ENCODE measurements at places on chromosomes 3 and 15.

- no peak for DNase-seq
Measured at GRCh38 chr15:56760186-56760585, 26.9 kb upstream of the ZNF280D start.

GRCh38 chr3:128232376-128233178, 79.3 kb downstream of the EEFSEC start:
- DNase-seq = no peak

DNA sequence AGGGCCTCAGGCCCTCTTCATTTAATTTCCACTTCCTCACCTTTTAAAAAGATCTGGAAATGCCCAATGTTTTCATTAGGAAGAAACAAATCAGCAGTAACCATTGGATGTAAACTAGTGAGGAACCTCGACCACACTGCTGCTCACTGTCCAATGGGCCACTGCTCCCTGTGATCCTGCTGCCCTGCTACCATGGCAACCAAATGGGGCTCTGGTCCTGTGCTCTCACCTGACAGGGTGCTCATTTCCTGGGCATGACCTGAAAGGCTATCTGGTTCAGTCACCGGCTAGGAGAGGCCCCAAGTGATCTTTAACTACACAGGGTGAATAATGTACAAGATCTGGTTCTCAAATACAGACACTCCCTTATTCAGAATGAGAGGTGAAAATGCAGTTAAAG, 54.6 kb downstream of the ARHGEF3 start:
- peak; percentile 15 for DNase-seq

- no peak for DNase-seq
Measured at GRCh38 chr3:78434801-78435200, 1333.0 kb downstream of the ROBO1 start.

DNA sequence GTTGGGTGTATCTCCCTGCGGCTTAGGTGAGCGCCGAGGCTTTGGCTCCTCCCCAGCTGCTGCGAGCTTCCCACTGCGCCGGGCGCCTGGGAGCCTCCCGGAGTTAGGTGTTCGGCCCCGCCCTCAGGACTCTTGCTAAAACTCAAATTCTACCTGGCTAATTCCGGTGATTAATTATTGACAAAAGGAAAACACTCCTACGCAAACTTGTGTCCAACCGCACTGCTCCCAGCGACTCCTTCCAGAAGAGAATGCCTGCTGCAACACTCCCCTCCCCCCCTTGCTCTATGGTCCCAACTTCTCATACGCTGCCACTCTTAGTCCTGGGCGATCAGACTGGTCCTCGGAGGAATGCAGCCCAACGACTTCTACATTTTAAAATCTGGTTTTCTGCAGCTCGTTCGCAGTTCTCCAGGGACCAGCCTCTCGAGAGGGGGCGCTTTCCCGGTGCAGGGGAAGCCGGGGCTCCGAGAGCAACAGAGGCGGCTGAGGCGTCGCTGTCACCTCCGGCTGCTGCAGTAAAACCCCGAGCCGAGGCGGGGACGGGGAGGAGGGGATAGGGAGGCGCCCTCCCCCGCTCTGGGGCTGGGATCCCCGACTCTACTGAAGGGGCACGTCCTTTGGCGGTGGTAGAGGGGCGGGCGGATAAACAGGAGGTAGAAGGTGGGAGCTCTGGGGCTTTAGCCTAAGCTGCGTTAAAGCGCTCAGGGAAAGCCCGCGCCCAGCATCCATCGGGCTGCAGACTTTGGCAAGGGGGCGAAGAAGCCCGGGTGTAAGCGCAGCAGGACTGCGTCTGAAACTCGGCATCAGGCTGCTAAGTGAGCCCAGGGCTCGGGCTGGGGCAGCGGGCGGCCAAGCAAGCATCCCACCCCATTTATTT, at the start of gene SPTSSB:
Gene SPTSSB (minus strand): TSS at position 77 of the 880 bp plus-strand sequence. CDS start 25,194 bp downstream, outside the sequence.
- DNase-seq = peak; percentile 80

GRCh38 chr3:48711727-48712126, 5.3 kb downstream of the IP6K2 start:
- DNase-seq = no peak

GRCh38 chr3:18891641-18892040, 256.7 kb upstream of the KCNH8 start:
- no peak for DNase-seq

DNA sequence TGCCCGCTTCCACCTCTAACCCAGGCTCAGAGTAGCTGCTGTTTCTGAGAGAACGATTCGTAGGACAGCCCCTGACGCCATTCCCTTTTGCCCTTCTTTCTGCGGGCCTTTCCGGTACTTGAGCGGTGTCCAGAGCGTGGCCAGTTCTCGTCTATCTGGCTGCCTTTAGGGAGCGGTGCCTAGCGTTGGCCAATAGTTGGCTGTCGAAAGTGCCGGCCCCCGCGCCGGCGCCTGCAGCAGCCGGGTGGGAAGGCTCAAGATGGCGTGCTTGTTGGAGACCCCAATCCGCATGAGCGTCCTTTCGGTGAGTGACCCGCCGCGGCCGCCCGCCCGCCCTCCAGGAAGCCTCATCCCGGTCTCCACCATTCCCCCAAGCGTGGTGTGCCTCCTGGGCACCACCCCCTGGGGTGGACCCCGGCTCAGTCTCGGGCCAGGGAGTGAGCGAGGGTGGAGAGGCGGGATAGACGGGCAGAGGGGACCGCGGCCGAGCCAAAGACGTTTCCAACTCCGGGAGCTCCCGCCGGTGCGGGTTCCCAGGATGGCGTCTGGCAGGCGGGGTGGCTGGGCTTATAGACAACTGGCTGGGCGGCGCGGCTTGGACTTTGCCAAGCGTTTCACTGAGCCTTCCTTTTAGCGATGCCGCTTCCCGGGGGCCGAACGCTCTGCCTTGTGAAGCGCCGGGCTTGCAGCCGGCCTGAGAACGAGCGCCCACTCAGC, at the start of gene ARMC8:
Gene ARMC8 (plus strand): TSS at position 6 of the 717 bp plus-strand sequence. CDS start 254 bp downstream, at position 260.
- peak; percentile 89 for DNase-seq

- peak; percentile 51 for DNase-seq
Measured at GRCh38 chr3:188003188-188004171, 150.5 kb upstream of the LPP start.

DNA sequence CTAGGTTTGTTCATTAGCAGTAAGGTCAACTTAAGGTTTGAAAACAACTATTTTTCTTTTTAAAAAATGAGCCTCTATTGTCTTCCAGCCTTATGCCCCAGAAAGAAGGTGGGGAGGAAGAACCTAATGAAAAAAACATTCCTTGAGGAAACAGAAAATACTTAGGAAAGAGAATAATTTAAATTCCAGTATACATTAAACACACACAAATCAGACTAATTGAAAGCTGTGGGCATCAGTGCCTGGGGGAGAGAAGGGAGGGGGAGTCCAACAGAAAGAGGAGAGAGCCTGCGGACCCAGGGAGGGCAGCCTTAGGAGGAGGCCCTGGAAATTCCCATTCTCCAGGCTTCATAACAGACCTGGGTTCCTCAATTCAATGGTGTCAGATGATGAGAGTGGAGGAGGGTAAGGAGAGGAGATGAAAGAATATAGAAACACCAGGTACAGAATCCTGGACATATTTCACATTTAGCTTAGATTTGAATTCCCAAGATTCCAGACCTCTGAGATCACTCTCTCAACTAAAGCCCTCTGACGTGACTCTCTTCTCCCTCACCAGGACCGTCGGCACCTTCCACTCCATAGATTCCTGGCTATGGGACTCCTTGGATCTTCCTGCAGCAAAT, 320.5 kb upstream of the UMPS start:
- no peak for DNase-seq

DNA sequence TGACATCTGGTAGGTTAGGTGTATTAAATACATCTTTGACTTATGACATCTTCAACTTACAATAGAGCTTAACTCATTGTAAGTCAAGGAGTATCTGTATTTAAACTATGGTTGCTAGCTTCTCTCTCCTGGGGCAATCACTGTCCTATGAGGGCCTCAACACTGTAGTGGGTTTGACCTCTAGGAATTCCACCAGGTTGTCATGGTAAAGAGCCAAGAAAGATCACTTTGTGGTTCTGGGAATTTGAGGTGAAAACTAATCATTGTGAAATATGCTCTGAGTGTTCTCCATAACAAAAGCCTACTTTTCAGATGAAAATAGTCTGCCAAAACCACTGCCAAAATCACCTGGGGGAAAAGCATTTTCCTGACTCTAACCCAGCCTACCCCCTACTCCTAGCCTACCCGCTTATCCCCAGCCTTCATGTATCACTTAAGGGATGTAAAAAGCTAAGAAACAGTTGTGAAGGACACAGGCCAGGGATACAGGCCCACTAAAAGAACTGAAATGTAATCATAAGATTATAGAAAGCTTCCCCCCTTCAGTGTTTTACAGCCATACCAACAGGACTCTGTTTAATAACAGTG, 723.8 kb downstream of the MECOM start:
- no peak for DNase-seq

GRCh38 chr3:53688066-53688465, 158.2 kb downstream of the CHDH start:
- no peak for DNase-seq

DNA sequence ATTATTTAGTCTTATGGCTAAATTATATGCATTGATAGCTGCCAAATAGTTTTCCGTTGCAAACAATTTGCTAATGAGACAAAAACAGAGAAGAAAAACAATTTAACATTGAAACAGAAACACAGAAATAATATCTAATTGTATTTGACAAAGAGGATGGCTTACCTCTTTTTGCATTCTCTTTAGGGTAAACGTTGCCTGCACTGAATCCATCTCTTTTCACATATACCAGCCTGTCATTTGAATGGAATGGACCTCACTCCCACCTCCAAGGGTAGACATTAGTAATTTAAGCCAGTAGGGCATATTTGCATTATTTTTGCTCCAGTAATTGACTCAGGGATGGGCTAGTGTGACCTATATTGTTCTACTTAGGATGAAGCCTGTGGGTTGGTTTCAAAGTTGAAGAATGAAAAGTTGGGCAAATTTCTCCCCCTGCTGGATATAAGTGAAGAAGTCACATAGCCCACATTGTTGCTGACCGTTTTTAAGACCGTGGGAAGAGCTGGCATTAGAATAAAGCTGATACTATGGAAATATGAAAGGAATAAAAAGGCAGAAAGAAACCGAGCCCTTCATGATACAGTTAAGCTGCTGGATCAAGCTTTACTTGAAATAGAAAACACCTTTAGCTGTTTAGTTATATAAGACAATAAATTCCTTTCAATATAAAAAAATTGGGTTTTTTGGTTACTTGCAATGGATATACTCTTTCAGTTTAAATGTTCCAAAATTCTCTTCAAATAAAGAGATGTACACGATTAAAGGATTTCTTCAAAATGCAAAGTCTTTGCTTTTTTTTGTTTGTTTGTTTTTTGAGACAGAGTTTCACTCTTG, 26.9 kb downstream of the PIERCE2 start:
- no peak for DNase-seq

- DNase-seq = no peak
Measured at GRCh38 chr3:131324923-131325322, 56.7 kb upstream of the NUDT16 start.

- DNase-seq = no peak
Measured at GRCh38 chr3:112030901-112031300, 3.6 kb upstream of the TMPRSS7 start.

DNA sequence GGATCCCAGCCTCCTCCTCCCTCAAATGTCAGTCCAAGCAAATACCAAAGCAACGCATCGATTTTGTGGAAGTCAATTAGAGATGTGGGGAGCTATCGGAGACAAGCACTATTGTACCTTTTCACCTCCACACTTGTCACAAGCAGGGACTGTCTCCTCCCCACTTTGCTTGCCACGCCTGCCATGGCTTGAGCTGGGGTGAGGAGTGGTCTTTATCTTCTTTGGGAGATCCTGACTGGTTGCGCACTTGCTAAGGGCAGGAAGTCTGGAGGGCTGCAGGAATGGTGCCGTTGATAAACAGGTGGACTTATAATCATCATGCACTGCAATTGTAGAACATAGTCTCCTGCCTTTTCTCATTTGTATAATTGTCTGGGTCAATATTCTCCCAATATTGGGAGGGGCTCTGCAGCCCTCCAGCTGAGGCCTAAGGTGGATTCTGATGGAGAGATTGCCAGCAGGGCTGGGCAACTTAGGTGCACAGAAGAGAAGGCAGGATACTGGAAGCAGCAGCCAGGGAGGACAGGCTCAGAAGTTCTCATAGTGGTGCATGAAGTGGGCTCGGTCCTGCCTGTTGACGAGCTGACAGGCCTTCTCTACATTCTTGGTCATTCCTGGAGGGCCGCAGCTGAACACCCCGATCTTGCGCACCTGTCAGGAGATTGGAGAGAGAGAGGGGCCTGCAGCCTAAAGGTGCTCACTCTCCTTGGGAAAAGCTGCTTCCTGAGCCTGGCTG, 20.2 kb downstream of the DUOX2 start:
- DNase-seq = no peak

GRCh38 chr3:110821586-110821985, 250.0 kb upstream of the NECTIN3 start:
- no peak for DNase-seq

- DNase-seq = no peak
Measured at GRCh38 chr3:45283471-45283870, 57.4 kb upstream of the TMEM158 start.

- DNase-seq = no peak
Measured at GRCh38 chr3:124384527-124384926, 345.7 kb upstream of the UMPS start.

DNA sequence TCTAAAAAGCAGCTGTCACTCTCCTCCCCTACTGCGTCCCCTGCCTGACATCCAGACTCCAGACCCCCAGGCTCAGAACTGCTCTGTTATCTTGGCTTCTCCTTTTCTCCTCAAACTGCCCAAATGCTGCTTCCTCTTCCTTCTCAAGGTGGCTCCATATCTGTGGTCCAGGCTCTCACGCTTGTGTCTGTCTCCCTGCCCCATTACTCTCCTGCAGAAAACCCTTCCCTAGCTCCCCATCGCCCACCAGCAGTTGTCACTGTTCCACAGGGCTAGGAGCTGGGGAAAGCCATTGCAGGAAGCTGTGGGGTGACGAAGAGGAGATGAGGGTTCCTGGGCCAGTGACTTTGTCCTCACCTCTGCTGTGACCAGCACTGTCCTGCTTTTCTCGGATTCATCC, 30.7 kb upstream of the CGNL1 start:
- DNase-seq = no peak

GRCh38 chr15:101675015-101675414, 22.8 kb upstream of the TM2D3 start:
- DNase-seq = no peak

- DNase-seq = no peak
Measured at GRCh38 chr3:122929188-122930062, 98.1 kb downstream of the SEMA5B start.

DNA sequence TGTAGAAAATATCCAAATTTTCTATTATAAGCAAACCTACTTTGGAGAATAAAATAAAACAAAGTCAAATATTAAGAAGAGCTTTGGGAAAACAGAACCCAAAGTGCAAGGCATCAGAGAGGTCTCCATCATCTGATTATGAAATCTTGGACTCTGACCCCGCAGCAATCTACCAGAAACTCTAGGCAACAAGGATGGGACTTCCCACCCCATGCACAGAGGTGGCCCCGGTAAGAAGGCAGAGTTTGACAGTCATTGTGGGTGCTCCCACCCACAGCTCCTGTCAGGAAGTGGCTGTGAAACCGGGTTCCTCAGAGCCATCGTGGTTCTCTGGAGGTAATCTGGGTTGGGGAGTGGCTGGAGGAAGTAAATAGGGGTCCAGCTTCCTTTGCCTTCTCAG, 37.0 kb upstream of the TJP1 start:
- DNase-seq = no peak

DNA sequence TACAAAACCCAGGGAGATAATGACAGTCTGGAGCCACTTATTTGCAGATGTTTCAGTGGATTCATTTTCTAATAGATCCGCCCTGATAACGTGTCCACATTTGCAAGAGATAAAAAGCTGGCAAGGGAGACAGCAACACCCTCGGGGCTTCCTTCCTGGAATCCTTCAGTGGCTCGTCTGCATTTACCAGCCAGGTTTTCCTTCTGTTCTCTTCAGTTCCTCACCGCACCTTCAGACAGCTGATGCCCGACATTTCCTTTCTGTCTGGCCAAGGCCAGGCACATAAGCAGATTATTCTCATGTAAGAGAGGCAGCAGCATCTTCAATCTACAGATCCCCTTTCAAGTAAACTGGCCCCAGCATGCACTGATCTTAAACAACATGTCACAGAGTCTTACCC, 56.2 kb upstream of the SPATA12 start:
- no peak for DNase-seq

Data from pancreas (tissue), 10 donors.